ENCODE measurements at places on chromosomes 11 and 22.

DNA sequence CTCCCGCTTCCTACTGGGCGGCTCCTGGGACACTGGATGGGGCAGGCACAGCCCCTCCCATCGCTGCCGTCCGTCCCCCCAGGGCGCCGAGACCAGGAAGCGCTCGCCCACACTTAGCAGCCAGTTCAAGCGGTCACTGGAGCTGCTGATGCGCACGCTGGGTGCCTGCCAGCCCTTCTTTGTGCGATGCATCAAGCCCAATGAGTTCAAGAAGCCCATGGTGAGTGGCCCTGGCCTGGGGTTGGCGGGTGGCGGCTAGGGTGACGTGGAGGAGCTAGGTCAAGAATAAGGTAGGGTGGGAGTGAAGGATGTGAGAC, 44.6 kb downstream of the MYO7A start:
- DNase-seq, result peak; percentile 23

DNA sequence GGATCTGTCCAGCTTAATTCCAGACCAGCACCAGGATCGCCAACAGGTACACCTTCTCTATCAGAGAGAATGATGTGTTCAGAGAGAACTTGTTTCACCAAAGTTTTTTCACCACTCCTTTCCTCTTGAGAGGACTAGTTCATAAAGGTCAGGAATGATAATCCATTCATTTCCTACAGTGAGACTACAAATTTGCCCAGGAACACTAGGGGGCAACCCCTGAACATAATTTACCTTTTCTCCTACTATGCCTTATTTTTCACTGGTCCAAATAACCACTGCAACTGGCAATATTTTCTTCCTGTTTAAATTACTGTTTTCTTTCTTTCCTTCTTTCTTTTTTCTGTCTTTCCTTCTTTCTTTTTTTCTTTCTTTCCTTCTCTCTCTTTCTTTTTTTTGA, 22.5 kb downstream of the CAVIN3 start:
- DNase-seq, result peak; percentile 32

DNA sequence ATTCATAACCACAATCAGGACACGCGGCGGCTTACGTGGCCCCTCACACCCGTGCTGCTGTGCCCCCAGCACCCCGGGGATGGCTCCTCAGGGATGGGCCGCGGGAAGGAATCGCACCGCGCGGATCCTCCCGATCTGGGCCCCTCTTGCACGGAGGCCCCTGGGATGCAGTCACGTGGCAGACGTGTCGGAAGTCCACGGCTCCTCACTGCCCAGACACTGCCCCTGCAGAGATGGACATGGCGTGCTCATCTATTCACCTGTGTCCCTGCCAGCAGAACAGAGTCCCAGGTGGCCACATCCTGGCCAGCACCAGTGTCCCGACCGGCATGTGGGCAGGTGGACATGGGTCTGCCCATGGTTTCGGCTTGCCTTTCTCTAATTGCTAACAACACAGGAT, 12.8 kb downstream of the MOB2 start:
- no peak for DNase-seq

DNA sequence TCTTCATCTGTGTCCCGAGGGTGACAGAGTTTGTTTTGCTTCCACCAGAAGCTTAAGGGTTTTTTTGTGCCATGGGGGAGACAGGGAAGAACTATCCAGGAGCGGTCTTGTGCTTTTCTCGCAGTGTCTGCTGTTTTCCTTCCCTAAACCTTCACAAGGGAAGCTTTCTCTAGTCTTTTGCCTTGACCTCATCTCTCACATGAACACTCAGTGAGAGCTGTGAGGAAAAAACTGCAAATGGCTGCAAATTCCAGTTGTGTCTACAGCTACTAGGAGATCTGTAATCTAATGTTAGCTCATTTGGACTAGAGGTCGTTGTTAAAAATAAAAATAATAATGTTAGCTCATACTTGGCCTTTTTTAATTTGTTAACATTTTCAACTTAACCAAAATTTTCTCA, 264.7 kb upstream of the SESN3 start:
- no peak for DNase-seq

DNA sequence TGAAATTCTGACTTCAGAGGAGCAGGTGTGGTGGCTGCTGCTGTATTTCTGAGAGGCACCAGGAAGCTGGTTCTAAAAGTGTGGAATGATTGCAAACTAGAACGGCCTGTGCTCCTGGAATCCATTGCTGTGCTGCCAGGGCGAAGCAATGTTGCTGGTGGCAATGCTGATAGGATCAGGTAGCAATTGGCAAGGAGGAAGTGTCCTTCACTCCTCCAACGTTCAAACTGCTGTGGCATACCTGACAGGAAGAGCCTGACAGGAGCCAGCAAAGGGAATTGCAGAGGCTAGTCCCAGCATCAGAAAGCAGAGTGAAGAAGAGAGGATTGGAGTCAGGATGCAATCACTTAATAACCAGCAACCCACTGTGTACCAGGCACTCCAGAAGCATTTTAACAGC, 118.2 kb downstream of the FAR1 start:
- DNase-seq, result no peak

DNA sequence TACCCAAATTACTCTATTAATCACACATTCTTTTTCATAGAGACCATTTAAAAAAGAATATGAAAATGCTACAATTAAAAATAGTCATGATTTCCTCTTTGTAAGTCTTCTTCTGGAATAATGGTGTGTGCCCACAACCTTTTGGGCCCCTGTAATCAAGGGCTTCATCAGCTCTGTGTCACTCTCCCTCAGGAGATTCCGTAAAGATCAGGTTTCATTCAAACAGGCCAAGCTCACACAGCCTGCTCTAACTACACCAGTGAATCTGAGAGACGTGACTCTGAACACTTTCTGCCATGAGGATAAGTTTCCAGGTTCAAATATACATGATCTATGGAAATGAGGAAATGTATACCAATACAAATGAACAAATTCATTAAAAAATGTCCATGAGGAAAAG, 9.5 kb downstream of the DRICH1 start:
- no peak for DNase-seq

DNA sequence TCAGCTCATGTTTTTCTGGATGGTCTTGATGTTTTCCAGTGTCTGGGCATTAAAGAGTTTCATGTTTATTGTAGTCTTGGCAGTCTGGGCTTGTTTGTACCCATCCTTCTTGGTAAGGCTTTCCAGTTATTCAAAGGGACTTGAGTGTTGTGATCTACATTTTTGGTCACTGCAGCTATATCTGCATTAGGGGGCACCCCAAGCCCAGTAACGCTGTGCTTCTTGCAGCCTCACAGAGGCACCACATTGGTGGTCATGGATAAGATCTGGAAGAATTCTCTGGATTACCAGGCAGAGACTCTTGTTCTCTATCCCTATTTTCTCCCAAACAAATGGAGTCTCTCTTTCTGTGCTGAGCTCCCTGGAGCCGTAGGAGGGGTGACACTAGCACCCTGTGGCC, 451.5 kb upstream of the FAT3 start:
- DNase-seq, result no peak

DNA sequence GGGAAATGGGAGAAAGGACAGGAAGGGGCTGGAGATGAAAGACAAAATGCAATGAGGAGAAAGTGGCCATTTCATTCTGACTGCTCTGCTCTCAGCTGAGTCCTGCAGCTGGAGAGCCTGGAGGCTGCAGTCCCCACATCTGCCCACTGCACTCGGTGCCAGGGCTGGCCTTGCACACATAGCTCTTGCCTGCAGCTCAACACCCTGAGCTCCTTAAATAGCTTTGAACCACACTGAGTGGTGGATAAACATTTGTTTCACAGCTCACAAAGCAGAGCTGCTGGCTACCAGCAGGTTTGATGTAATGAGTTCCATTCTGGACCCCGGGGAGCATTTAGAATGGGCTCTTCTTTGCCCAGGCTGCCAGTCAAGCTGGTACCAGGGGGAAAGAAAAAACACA, 426.1 kb upstream of the CADM1 start:
- DNase-seq, result no peak

GRCh38 chr11:69812946-69813345, 6.3 kb downstream of the FGF3 start:
- DNase-seq, result no peak

All from dermis microvascular lymphatic vessel endothelial cell (primary cell).